ENCODE measurements at places on chromosomes 16 and 17. TPM values are rescaled to one million over a fixed set of nuclear protein-coding genes. Genes with fewer than 3 reads are reported as not detected.

The SLC16A5 gene
- 6.5 TPM for total RNA-seq

The BEAN1 gene
- 1.4 TPM for total RNA-seq

The SLC16A6 gene
- total RNA-seq: 0.16 TPM

The MARCHF10 gene
- not detected for total RNA-seq

The ATP2C2 gene
- not detected for total RNA-seq

The CCL11 gene
- 4.0 TPM for total RNA-seq

The CLEC18A gene
- 0.24 TPM for total RNA-seq

The HEXIM1 gene
- 31.2 TPM for total RNA-seq

The NTHL1 gene
- 26.2 TPM for total RNA-seq

The HS3ST3A1 gene
- total RNA-seq: 1.3 TPM

DNA sequence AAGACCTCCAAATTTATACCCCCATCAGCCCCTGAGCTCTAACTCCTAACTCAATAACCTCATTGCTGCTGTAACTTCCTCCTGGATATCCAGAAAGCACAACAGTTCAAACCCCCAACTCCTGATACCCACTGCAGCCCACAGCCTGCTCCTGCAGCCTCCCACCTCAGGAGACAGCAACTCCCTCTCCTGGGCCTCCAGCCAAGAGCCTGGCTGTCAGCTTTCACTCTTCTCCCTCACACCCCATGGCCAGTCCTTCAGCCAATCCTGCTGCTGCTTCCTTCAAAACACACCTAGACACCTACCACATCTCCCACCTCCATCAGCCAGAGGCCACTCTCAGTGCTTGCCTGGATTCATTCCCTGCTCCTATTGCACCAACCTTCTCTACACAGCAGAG lies 5.4 kb downstream of the GINS2 start:
- peak; percentile 1 for DNase-seq

DNA sequence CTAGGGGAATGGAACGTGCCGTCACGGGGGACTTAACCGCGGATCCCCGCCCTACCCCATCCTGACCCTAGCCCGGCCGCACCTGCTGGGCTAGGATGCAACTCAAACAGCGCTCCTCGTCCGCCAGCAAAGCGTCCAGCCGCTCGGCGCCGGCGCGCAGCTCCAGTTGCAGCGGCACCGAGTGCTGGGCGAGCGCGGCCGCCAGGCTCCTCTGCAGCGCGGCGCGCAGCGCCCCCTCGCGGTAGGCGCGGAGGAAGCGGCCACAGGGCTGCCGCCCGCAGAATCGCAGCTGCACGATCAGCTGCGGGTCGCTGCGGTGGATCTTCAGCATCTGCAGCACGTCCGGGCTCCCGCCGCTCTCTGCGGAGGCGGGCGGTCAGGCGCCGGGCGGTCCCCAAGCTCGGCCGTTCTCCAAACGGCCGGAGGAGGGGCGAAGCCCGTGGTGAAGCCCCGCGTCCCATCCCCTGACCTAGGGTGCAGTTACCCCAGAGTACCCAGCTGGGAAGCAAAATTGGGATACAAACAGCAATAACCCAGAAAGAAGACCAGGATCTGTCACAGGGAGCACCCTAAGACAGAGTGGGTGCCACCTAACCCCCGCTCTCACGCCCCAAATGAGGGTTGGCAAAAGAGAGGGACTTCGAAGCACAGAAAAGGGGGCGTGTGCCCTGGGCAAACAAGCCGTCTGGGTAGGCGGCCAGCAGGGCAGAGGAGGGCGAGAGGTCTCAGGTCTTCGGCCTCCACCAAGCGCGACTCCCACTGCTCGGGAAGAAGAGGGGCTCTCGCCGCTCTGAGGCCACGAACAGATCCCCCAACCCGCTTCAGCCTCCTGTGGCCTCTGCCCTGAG lies 4.2 kb downstream of the TRADD start:
- peak; percentile 88 for DNase-seq

DNA sequence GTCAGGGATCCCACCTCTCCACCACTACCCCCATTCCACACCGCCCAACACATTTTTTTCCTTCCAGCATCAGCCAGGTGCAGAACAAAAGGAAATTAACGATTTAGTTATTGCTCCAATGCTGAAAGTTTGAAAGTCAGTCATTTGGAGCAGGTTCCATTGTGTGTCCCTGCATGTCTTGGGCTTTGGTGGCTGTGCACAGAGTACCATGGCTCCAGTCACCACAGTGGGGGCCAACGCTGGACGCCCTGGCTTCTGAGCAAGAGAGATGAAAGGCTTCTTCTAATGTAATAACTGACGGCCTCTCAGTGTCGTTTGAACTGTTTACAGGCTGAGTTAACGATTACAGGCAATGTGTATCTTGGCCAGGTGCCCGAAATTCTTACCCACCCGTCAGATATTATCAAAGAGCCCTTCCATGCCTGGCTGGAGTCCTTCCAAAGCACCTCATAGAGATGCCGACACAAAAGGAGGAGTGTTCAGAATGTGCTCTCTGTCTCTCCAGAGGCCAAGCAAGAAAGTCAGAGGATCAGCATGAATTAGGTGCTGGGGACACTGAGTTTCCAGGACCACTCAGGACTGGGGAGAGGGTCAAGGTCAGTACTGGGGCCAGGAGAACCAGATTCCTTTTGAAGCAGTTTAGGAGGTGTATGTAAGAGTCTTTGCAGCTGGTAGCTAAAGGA lies 25.9 kb downstream of the RNF43 start:
- DNase-seq: peak; percentile 41

DNA sequence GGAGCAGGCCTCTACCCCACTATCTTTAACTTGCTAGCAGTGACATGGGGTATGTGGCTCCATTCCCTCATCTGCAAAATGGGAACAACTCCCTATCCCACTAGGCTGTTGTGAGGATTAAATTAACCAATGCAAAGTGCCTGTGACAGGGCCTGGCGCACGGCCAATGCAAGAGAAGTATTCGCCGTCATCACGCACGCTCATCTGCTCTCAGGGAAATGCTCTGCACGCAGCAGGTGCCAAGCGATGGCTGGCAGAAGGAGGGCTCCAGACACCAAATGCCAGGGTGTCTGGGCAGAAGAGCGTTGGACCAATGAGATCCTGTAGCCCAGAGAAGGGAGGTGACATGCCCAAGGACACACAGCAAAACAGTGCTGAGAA lies 17.3 kb downstream of the FAM83G start:
- DNase-seq: no peak

DNA sequence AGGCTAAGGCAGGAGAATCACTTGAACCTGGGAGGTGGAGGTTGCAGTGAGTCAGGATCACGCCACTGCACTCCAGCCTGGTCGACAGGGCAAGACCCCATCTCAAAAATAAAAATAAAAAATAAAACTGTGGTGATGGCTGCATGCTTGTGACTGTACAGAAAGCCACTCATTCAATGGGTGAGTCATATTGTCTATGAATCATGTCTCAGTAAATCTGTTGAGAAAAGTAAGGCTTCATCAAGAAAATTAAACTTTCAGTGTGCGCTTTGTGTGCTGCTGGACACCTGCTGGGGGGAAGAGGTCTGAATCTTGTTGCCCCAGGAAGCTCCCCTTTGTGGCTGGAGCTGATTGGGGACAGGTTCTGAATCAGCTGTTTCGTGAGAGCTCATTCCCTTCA lies 11.3 kb downstream of the NUBP1 start:
- no peak for DNase-seq

DNA sequence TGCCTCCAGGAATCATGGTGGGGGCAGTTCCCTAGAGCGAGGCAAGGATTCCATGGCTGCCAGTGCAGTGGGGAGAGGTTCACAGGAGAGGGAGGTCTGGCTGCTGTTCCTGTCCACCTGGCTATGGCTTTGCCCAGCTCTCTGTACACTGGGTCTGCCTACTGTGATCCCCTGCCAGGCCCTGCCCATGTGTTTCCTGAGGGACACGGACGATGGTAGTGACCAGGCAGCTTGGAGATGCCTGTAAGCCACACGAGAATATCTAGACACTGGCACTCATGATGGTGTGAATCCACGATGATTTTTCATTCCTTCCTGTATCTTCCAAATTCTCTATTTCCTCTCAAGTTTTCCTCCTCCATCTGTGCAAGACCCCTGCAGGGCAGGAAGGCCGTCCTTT lies 11.1 kb downstream of the C1QTNF8 start:
- DNase-seq: no peak

DNA sequence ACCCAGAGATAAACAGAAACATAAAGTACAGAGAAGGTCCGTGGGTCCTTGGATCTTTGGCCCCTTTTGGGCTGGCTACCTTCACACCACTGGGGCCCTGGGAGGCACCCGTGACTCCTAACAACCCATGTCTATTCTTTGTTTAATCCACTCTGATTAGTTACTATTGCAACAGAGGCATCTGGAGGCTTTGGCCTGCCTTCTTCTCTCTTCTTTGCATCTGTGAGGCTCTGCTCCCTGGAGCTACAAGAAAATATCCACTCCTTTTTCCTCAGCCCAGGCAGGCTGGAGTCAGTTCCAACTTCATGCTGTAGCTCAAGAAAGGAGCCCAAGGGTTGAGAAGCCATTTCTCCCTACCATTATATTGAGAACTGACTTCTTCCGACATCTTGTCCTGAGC lies 9.5 kb upstream of the CMIP start:
- DNase-seq: no peak

- peak; percentile 77 for DNase-seq
Measured at GRCh38 chr17:4901648-4902344, 1.1 kb downstream of the CHRNE start.

DNA sequence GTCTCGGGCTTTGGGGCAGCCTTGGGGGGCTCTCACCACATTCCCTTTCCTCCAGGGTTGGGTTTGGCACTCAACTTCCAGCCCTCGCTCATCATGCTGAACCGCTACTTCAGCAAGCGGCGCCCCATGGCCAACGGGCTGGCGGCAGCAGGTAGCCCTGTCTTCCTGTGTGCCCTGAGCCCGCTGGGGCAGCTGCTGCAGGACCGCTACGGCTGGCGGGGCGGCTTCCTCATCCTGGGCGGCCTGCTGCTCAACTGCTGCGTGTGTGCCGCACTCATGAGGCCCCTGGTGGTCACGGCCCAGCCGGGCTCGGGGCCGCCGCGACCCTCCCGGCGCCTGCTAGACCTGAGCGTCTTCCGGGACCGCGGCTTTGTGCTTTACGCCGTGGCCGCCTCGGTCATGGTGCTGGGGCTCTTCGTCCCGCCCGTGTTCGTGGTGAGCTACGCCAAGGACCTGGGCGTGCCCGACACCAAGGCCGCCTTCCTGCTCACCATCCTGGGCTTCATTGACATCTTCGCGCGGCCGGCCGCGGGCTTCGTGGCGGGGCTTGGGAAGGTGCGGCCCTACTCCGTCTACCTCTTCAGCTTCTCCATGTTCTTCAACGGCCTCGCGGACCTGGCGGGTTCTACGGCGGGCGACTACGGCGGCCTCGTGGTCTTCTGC lies 8.4 kb downstream of the SLC16A3 start:
- no peak for DNase-seq

- DNase-seq: no peak
Measured at GRCh38 chr16:1991135-1991551, 1.4 kb downstream of the SYNGR3 start.

- DNase-seq: no peak
Measured at GRCh38 chr16:66924527-66925321, 611 bp downstream of the RRAD start.

GRCh38 chr17:61205931-61206330 lies 193.7 kb upstream of the TBX2 start:
- no peak for DNase-seq

DNA sequence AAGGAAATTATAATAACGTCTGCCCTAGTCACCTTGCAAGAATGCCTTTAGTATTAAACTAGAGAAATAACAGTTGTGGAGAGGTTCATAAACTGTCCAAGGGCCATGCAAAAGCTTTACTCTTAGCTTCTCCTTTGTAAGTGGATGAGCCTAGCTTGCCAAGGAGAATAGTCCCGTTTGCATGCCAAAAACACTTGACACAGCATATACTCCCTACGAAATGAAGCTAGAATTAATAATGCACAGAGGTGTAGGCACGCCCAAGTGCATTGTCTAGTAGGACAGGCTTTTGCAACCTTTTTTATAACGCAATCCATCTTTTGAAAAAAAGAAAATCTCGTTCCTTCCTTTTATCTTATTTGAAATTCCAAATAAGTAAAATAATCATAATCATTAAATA lies 12.8 kb upstream of the CDRT4 start:
- DNase-seq: no peak

- no peak for DNase-seq
Measured at GRCh38 chr17:41428591-41429291, 4.4 kb upstream of the KRT37 start.

DNA sequence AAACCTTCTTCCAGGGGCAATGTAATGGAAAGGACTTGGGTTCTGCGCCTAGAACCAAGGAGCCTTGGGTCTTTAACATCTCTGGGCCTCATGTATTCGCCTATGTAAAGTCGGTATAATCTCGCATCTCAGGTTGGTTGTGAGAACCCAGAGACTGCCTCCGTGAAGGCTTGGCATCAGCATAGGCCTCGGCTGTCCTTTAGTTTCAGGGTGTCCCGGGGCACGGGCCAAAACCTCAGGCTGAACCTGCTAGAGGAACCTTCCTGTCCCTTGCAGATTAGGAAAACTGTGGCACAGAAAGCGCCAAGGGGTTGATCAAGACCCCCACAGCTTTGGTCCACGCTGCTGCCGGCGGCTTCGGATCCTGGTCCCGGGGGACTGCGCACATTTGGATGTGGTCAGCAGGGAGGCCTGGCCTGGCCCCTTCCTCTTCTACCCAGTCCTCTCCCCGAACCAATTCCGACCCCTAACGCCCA lies 772 bp upstream of the PHAF1 start:
- DNase-seq: no peak

DNA sequence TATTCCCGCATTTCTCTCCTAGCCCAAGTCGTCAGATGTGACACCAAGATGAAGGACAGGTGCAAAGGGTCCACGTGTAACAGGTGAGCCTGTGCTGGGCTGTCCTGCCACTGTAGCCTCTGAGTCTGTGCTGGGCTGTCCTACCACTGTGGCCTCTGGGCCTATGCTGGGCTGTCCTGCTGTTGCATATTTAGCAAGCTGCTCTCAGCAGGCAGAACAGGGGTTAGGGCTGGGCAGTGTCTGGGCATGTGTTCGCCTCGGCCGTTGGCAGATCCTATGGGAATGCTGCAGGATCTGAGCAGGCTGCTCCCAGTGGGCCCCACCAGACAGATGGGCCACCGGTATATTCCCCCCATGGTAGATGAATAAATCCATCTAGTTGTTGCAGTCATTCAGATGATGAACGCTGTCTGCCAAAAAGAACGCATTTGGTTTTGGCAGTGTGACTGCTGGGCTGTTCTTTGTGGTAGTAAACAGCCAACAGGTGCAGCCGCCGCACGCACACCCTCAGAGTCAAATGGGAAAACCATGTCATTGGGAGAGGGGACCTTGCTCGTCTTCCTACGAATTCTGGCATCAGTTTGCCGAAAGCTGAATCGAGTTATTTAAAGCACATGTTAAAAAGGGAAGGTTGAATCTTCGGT lies 49.2 kb downstream of the CRISPLD2 start:
- peak; percentile 29 for DNase-seq

DNA sequence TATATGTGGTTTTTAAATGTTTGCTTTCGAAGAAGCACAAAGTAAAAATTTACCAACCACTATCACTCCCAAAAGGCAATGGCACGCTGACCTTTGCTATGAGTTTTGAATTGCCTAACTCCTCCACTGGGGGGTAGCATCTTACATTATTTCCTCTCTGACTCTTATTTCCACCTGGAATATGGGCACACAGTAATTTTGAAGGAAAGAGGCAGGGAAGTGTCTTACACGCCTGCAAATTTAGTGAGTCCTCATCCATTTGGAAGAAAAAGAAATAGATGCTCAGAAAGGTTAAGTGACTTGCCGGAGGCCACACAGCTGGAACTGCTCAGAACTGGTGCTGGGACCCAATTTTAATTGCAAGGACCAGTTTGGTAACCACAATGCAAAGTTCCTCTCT lies 29.9 kb upstream of the IRX6 start:
- no peak for DNase-seq
